ENCODE measurements at places on chromosomes 16 and 17.

GRCh38 chr16:80718480-80719220 is 85.7 kb downstream of the CDYL2 start:
- peak; percentile 50 for ATAC-seq

GRCh38 chr17:79951361-79952264 is 84.1 kb downstream of the TBC1D16 start:
- ATAC-seq: peak; percentile 87

- no peak for ATAC-seq
Measured at GRCh38 chr17:46274238-46274637, 20.7 kb upstream of the LRRC37A start.

- no peak for ATAC-seq
Measured at GRCh38 chr16:29745853-29746345, at the start of gene C16orf54. TSS of gene C16orf54 (minus strand) at chr16:29745990. CDS start at chr16:29744951, 1,039 bp downstream.

GRCh38 chr17:55318081-55318480 is 53.3 kb downstream of the HLF start:
- ATAC-seq: no peak

GRCh38 chr16:62974424-62974823 is 938.2 kb upstream of the CDH8 start:
- no peak for ATAC-seq

- ATAC-seq: no peak
Measured at GRCh38 chr17:44356241-44356640, 7.4 kb downstream of the FAM171A2 start.

- ATAC-seq: no peak
Measured at GRCh38 chr16:47374629-47375028, 86.2 kb downstream of the ITFG1 start.

DNA sequence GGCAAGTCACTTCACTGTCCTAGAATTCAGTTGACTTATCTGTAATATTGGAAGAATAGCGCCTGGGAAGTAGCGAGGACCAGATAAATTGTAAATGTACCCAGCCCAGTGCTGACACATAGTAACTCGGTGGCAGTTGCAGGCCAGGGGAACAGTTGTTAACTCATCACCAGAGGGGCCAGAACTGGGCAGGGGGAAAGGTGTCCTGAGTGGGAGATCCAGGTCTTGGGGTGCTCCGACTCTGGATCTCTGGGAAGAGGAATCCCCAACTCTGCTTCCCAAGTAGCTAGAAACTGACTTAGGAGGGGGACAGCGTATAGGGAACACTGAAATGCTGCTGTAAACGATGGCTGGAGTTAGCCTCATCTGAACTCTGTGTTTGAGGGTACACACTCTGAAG is 23.0 kb downstream of the BCL7C start:
- no peak for ATAC-seq

DNA sequence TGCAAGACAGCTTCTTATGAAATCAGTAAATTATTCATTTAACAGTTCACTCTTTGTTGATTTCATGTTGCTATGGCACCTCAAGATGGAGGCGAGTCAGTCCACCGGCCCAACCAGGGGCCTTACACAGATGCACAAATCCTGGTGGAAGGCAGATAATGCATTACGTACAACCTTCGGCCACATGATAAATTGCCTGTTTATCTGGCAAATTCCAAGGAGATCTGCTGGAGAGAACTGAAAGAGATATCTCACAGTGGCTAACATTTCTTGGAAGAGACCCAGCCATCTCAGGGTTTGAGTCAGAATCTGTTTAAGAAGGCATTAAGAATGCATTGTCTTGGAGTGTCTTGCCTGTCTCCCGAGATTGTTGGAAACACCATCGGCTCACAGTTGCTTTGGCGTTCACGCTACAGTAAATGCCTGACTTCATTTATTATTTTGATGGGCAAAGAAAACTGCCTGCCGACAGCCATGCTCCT is 225.6 kb downstream of the MSI2 start:
- peak; percentile 72 for ATAC-seq

- peak; percentile 48 for ATAC-seq
Measured at GRCh38 chr17:34542700-34543336, 36.6 kb upstream of the TMEM132E start.
